A549 treated with dexamethasone at 1 μM for 4 hours (cell line): ENCODE measurements at places on chromosomes 7 and 10. TPM values are rescaled to one million over a fixed set of nuclear protein-coding genes. Genes with fewer than 3 reads are reported as not detected.

SFTPD gene
- 0.14 to 0.35 TPM (median 0.28 TPM) in 5 replicates for total RNA-seq

SPDYE9 gene
- total RNA-seq, result not detected in 5 replicates

SFRP4 gene
- total RNA-seq, result 3.6 to 4.4 TPM (median 3.9 TPM) in 5 replicates

PGAM2 gene
- not detected in 5 replicates for total RNA-seq

PDZD7 gene
- total RNA-seq, result 0.35 to 0.94 TPM (median 0.81 TPM) in 5 replicates

TRIM8 gene
- 42.9 to 55.7 TPM (median 54.4 TPM) in 5 replicates for total RNA-seq

AOAH gene
- total RNA-seq, result 0.11 to 0.16 TPM in 2 of 5 replicates, not detected in the others

RNF148 gene
- not detected in 5 replicates for total RNA-seq

PYROXD2 gene
- 4.3 to 5.5 TPM (median 4.6 TPM) in 5 replicates for total RNA-seq

TEX36 gene
- not detected in 5 replicates for total RNA-seq

CPA2 gene
- total RNA-seq, result 0.09 to 0.21 TPM (median 0.15 TPM) in 3 of 5 replicates, not detected in the others

VIM gene
- total RNA-seq, result 1,355 to 1,726 TPM (median 1,634 TPM) in 5 replicates

DCLRE1C gene
- 4.6 to 7.4 TPM (median 6.5 TPM) in 5 replicates for total RNA-seq

ARPC1B gene
- total RNA-seq, result 264 to 303 TPM (median 288 TPM) in 5 replicates

MACC1 gene
- not detected in 5 replicates for total RNA-seq

LRRD1 gene
- not detected in 5 replicates for total RNA-seq

ST8SIA6 gene
- total RNA-seq, result 0.03 to 0.19 TPM (median 0.08 TPM) in 4 of 5 replicates, not detected in the other

CCL24 gene
- not detected in 5 replicates for total RNA-seq

RBAK gene
- total RNA-seq, result 5.7 to 7.8 TPM (median 6.5 TPM) in 5 replicates

CDK14 gene
- 0.07 to 0.61 TPM (median 0.13 TPM) in 5 replicates for total RNA-seq

ELFN1 gene
- total RNA-seq, result 0.24 to 0.37 TPM (median 0.33 TPM) in 5 replicates

CRYGN gene
- not detected in 5 replicates for total RNA-seq

NUTM2B gene
- 0.23 to 0.43 TPM (median 0.32 TPM) in 5 replicates for total RNA-seq

CARD11 gene
- total RNA-seq, result 2.1 to 2.7 TPM (median 2.3 TPM) in 5 replicates
